WTC11 (cell line): ENCODE measurements at places on chromosomes 3 and 15.
A peak's percentile ranks its signal among the peaks of the same experiment; 100 is the strongest.

GRCh38 chr3:168847291-168847883 is 751.7 kb upstream of the GOLIM4 start:
- peaks cover 40% of the 10 kb centered on the region for H3K4me1 ChIP-seq
- H3K27ac ChIP-seq: no peak overlapping the region
- no peak for DNase-seq
- peaks cover 5% of the 10 kb centered on the region for H3K36me3 ChIP-seq

DNA sequence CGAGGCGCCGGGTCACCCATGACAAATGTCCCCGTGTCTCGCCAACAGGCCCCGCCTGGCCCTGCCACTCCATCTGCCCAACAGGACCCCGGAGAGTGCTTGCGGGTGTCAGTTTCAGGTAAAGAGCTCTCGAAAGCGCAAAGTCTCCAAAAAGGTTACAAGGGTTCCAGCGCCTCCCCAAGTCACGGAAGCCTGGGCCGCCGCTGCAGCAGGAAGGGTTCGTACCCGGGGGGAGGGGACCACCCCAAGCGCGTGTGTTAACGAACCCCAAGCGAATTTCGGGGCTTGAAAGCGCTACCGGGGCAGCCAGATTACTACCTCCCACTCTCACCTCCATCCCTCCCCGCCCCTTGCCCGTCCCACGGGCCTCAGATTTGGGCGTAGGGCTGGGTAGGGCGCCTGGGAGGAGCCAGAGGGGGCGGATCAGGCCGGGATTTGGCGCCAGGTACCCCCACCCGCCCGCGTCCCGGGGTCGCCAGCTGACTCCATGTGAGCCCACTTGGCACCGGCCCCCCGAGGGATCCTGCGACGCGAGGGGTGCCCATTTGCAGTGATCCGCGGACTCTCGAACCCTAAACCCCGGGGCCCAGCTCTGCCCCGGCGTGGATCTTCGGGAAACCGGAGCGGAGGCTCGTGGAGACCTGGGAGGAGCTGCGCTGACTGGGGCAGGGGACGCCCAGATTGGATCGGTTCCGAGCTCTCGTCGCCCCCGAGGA is 85.9 kb downstream of the NR2F2 start:
- peak overlapping the region; percentile 60 for H3K4me3 ChIP-seq
- DNase-seq: peak; percentile 45
- H3K27ac ChIP-seq: no peak overlapping the region
- peaks cover 56% of the 10 kb centered on the region for H3K4me1 ChIP-seq
- H3K27me3 ChIP-seq: peaks cover 100% of the 10 kb centered on the region

GRCh38 chr15:73683257-73683776 is 866 bp upstream of the CD276 start:
- peaks cover 35% of the 10 kb centered on the region for H3K4me1 ChIP-seq
- H3K27ac ChIP-seq: peak overlapping the region; percentile 85
- no peaks in the 10 kb centered on the region for H3K36me3 ChIP-seq
- DNase-seq: peak; percentile 65

DNA sequence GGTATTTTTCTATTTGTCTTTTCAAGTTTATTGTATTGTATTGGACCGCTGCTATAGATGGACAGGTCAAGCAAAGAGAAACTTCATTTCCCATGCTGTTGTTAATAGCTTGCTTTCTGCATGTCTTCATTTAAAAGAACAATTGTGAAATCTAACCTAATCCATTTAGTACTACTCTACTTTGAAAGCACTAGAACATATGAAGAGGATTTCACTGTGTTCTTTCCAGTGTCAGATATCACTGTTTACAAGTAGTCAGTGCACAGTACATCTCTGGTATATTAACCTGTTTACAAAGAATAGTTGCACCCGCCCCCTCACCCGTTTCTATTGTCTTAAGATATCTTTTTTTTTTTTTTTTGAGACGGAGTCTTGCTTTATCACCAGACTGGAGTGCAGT is 21.8 kb upstream of the EDEM1 start:
- H3K36me3 ChIP-seq: no peaks in the 10 kb centered on the region
- H3K27me3 ChIP-seq: no peaks in the 10 kb centered on the region
- no peak for DNase-seq
- peaks cover 54% of the 10 kb centered on the region for H3K4me1 ChIP-seq

DNA sequence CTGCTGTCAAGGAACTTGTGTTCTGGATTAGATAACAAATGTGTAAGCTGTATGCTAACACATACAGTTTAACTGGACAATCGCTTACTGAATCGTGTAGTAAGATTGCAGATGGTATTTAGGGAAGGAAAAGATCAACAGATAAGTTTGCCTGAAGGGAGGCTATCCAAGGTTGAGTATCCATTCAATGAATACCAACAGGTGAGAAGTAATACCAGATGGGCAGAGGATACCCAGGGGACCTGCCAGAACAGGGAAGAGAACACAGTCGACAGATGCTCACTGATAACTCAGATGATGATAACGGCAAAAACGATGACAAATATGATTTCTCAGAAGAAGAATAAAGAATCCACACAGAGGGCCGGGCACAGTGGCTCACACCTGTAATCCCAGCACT is 3.2 kb upstream of the UACA start:
- H3K27ac ChIP-seq: no peak overlapping the region
- H3K4me1 ChIP-seq: peaks cover 24% of the 10 kb centered on the region
- DNase-seq: no peak

DNA sequence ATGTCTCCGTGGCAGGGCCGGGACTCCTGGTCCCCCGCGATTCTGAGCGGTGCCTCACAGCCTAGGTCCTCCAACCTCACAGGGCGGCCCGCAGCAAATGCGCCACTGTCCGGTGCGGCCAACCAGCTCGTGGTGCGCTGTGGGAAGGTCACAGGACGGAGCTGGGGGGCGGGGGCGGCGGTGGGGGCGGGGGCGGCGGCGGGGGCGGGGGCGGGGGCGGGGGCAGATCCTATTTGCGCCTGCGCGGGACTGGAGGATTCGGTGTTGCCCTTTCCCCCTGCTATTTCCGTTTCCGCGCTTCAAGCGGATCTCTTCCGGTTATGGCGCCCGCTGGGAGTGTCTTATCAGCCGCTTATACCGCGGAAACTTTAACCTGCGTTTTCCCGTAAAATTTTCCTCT is 106.7 kb upstream of the SNRPN start:
- peaks cover 22% of the 10 kb centered on the region for H3K4me1 ChIP-seq
- peak overlapping the region; percentile 53 for H3K4me3 ChIP-seq
- H3K36me3 ChIP-seq: peaks cover 22% of the 10 kb centered on the region
- no peaks in the 10 kb centered on the region; the same call in 1 of the 2 replicates for H3K27me3 ChIP-seq
- peak overlapping the region; percentile 95 for H3K27ac ChIP-seq

DNA sequence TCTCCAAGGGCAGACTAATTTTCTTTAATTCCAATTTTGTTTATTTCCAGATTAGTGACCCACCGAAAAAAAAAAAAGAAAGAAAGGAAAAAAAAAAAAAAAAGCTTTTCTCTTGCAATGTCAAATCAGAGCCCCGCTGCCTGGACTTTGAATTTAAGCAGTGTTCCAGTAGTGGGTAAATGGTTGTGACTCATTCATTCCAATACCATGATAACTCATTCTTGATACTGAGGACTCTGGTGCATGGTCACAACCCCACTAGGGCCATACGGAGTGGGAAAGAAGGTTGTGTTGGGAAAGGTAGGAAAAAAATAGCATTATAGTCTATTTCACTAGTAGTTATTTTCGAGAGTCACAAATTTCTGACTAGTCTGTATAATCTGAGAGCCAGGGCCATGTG is 59.1 kb upstream of the COL8A1 start:
- H3K4me1 ChIP-seq: no peaks in the 10 kb centered on the region
- no peaks in the 10 kb centered on the region for H3K27me3 ChIP-seq
- no peaks in the 10 kb centered on the region for H3K36me3 ChIP-seq
- H3K4me3 ChIP-seq: no peak overlapping the region
- no peak for DNase-seq
- no peak overlapping the region for H3K27ac ChIP-seq

- no peak for DNase-seq
- peaks cover 6% of the 10 kb centered on the region; the same call in 1 of the 2 replicates for H3K4me1 ChIP-seq
- H3K4me3 ChIP-seq: no peak overlapping the region
- no peaks in the 10 kb centered on the region for H3K27me3 ChIP-seq
- H3K36me3 ChIP-seq: no peaks in the 10 kb centered on the region
- H3K27ac ChIP-seq: 0 out of 2 replicates have a peak overlapping the region, but pooled peaks have one; percentile 6
Observed at GRCh38 chr3:57840473-57840872, 84.4 kb downstream of the SLMAP start.

DNA sequence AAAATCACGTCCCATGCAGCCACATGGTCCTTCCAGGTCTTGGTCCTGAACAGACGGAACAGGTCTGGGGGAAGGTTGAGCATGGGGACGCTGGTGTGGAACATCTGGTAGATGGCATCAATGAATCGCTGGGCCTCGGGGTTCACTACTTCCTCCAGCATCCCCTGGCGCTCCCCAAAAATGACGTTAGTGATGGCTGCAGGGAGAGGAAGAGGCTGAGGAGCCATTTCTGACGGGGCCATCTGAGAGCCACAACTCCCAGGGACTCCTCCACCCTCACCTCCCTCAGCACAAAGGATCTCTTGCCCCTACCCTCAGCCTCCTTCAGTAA is 23.7 kb downstream of the CYP11A1 start:
- peaks cover 6% of the 10 kb centered on the region for H3K4me1 ChIP-seq
- no peak overlapping the region for H3K4me3 ChIP-seq
- no peak overlapping the region for H3K27ac ChIP-seq
- DNase-seq: no peak
- no peaks in the 10 kb centered on the region for H3K36me3 ChIP-seq

GRCh38 chr3:183192650-183193300 is 30.2 kb upstream of the LAMP3 start:
- H3K27me3 ChIP-seq: no peaks in the 10 kb centered on the region
- H3K27ac ChIP-seq: no peak overlapping the region
- no peaks in the 10 kb centered on the region; the same call in 1 of the 2 replicates for H3K4me1 ChIP-seq
- H3K4me3 ChIP-seq: no peak overlapping the region
- DNase-seq: no peak

- peak overlapping the region; percentile 57 for H3K27ac ChIP-seq
- H3K4me3 ChIP-seq: peak overlapping the region; percentile 80
- H3K27me3 ChIP-seq: no peaks in the 10 kb centered on the region
- peaks cover 8% of the 10 kb centered on the region for H3K36me3 ChIP-seq
Observed at GRCh38 chr3:52532838-52533622, 627 bp downstream of the NT5DC2 start.

- no peaks in the 10 kb centered on the region for H3K36me3 ChIP-seq
- no peak for DNase-seq
- no peak overlapping the region for H3K4me3 ChIP-seq
- H3K4me1 ChIP-seq: peaks cover 7% of the 10 kb centered on the region
Observed at GRCh38 chr3:104987859-104988258, 378.9 kb upstream of the ALCAM start.

DNA sequence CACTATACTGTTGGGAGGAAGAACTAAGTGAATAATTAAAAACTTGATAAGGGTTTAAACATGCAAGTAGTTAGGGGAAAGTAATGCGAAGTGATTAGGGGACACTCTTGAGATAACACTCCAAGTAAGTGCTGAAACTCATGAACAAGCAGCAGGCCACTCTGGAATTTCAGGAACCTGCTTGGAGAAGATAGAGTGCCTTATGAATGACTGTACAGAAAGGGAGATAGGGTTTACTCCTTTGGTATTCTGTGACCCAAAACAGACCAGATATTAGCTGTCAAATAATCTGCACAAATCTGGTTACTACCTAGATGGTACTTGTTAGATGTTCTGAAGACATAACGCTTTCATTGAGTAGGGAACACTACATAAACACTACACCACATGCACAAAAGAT is 85.6 kb downstream of the FRMD4B start:
- H3K4me1 ChIP-seq: no peaks in the 10 kb centered on the region
- no peak for DNase-seq
- no peak overlapping the region for H3K4me3 ChIP-seq
- no peak overlapping the region for H3K27ac ChIP-seq
- H3K27me3 ChIP-seq: no peaks in the 10 kb centered on the region

- no peak overlapping the region; the same call in 1 of the 2 replicates for H3K4me3 ChIP-seq
- DNase-seq: no peak
- no peaks in the 10 kb centered on the region for H3K27me3 ChIP-seq
- no peaks in the 10 kb centered on the region for H3K36me3 ChIP-seq
Observed at GRCh38 chr3:17908399-17909191, 166.2 kb upstream of the TBC1D5 start.

DNA sequence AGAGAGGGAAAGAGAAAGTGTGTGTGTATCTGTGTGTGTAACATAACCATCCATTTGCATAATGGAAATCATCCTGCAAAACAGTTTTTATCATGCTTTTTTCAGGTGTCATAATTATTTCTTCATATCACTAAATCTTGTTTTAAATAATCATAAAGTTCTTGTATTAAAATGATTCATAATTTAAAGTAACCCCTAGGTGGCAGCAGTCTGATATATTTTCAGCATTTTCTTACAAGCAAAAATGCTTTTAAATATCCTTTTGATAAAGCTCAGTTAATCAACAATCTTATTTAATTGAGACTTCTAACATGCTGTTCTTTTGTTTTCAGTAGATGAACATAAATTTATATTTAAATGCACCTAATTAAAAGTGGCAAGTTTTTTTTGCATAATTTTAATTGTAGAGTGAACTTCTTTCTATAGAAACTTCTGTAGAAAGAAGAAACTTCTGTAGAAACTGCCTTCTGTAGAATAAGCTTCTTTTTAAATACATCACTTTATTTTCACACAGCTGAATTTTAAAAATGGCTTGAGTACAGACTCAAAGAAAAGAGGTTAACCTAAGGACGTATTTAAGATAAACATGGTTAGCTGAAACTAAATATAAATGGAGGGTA is 72.5 kb downstream of the OPA1 start:
- no peak overlapping the region for H3K4me3 ChIP-seq
- H3K4me1 ChIP-seq: peaks cover 22% of the 10 kb centered on the region
- H3K27ac ChIP-seq: no peak overlapping the region
- DNase-seq: no peak
- H3K36me3 ChIP-seq: peaks cover 51% of the 10 kb centered on the region

GRCh38 chr15:67125589-67126502 is 60.4 kb downstream of the SMAD3 start:
- H3K36me3 ChIP-seq: no peaks in the 10 kb centered on the region
- peaks cover 46% of the 10 kb centered on the region for H3K4me1 ChIP-seq
- H3K27ac ChIP-seq: peak overlapping the region; percentile 36
- H3K4me3 ChIP-seq: no peak overlapping the region
- no peak for DNase-seq
- no peaks in the 10 kb centered on the region for H3K27me3 ChIP-seq

GRCh38 chr15:31325595-31326155 is 960 bp upstream of the KLF13 start:
- peak overlapping the region; percentile 78 for H3K4me3 ChIP-seq
- peaks cover 34% of the 10 kb centered on the region for H3K4me1 ChIP-seq
- no peak overlapping the region; the same call in 1 of the 2 replicates for H3K27ac ChIP-seq
- peak; percentile 47 for DNase-seq
- H3K27me3 ChIP-seq: peaks cover 17% of the 10 kb centered on the region
- H3K36me3 ChIP-seq: peaks cover 6% of the 10 kb centered on the region; the same call in 1 of the 2 replicates

DNA sequence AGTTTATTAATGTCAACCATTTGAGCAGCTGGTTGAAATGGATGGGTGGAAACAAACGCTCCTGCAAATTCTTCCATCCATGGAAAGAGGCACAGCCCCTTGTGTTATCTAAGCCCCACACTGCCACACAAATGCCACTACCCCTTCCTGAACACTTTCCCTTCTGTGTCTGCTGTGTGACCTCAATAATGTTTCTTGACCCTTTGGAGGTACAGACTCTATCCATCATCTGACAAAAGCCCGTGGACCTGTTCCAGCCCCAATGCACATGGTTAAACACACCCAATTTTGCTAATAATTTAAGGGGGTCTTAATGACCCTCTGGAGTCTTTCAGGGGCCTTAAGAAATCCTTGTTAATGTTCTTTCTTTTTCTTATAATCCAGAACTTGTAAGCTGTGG is 482.2 kb upstream of the CFAP20DC start:
- no peaks in the 10 kb centered on the region for H3K36me3 ChIP-seq
- H3K27me3 ChIP-seq: no peaks in the 10 kb centered on the region; the same call in 1 of the 2 replicates
- no peaks in the 10 kb centered on the region for H3K4me1 ChIP-seq
- no peak overlapping the region for H3K4me3 ChIP-seq
- H3K27ac ChIP-seq: no peak overlapping the region
- DNase-seq: no peak
